ENCODE measurements at places on chromosomes 5 and 9. TPM values are rescaled to one million over a fixed set of nuclear protein-coding genes. Genes with fewer than 3 reads are reported as not detected.

- DNase-seq, result no peak
Observed at GRCh38 chr5:119537704-119538103, 85.4 kb downstream of the HSD17B4 start.

DNA sequence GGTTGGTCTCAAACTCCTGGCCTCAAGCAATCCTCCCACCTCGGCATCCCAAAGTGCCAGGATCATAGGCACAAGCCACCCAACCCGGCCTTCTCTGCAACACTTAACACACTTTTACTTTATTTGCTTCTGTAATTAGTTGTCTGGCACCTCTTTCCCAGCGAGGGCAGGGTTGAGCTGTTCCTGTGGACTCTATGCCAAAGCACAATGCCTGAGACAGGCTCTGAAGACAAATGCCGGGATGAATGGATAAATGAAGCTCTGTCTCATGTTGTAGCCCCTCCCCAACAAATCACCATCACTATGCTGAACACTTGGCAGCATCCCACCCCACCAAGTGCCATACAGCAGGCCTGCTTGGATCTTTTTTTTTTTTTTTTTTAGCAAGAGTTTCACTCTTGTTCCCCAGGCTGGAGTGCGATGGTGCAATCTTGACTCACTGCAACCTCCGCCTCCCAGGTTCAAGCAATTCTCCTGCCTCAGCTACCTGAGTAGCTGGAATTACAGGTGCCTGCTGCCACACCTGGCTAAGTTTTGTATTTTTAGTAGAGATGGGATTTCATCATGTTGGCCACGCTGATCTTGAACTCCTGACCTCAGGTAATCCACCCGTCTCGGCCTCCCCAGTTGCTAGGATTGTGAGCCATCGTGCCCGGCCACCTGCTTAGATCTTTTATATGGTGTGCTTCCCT is 21.3 kb downstream of the GPX3 start:
- DNase-seq, result no peak

ANXA2R gene
- 2.0 TPM for total RNA-seq

GRCh38 chr9:114538241-114538640 is 33.0 kb upstream of the WHRN start:
- no peak for DNase-seq

DNA sequence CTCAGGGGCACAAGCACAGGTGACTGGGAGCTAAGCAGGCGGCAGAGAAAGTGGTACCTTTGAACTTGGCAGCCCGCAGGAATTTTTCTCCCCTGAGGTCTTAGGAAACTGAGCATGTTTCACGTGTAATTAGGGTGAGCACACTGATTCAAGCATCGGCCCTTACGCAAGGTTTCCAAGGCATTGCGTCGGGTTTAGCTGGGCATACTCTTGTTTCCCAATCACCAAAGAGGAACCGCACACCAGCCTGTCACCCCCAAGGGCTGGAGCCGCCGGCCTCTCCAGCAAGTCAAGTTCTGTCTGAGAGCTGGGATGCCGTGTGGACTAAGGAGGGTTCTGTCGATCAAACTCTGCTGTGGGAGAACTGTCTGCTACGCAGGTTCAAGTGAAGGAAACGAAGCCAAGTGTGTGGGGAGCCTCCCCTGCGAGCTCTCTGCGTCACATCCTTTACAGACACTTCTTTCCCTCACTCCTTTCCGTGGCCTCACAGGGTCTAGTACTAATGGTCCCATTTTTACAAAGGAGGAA is 53.0 kb downstream of the ERGIC1 start:
- DNase-seq, result no peak

- no peak for DNase-seq
Observed at GRCh38 chr5:108145351-108145750, 236.5 kb downstream of the FBXL17 start.

GRCh38 chr9:36992501-36993316 is 41.4 kb downstream of the PAX5 start:
- no peak for DNase-seq

DNA sequence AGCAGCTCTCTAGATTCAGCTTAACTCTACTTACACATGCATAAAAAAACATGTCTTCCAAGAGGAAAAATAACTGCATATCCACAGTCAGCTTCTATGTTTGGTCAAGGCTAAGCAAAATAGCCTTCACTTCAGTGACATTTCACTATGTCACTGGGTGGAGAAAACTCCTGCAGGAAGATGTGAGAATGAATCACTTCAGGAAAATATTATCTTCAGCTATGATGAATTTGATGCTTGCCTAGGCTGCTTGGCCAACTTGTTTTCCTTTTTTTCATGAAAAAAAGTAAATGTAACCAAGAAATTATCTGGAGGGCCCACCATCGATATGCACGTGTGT is 143.0 kb upstream of the ZNF608 start:
- DNase-seq, result no peak

GFI1B gene
- not detected for total RNA-seq

PGM5 gene
- 17.6 TPM for total RNA-seq

DNA sequence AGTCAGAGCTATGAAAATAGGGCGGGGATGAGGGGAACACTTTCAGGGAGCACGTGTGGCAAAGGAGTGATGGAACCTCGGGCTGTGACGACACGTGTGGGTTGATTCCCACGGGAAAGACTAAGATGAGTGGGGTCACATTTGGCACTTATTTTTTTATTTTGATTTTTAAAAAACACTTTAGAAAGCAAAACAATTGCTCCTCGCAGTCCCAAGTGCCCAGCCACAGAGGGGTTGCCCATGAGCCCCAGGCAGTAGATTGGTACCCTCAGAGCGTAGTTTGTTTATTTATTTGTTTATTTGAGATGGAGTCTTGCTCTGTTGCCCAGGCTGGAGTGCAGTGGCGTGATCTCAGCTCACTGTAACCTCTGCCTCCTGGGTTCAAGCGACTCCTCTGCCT is 69.7 kb downstream of the WNK2 start:
- DNase-seq, result no peak

GRCh38 chr5:9972059-9972458 is 277.6 kb downstream of the ATPSCKMT start:
- no peak for DNase-seq

ACOT12 gene
- not detected for total RNA-seq

TMEM252 gene
- total RNA-seq, result not detected

GRCh38 chr9:31251386-31251785 is 1133.1 kb upstream of the ACO1 start:
- no peak for DNase-seq

DNA sequence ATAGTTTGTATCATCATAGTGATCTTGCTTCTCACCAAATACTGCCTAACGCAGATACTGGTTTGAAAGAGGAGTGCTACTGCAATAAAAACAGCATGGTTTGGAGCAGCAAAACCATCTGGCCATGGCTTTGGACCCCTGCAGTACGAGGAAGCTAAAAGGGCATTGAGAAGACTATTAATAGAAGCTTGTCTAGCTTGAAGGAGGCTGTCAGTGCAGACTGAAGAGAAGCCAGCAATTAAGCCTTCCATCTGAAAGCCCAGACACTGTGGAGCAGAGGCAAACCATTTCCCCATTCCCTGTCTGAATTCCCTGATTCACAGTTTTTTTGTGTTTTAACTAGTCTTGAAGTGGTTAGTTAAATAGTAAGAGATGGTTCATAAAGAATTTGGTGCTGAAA is 281.6 kb downstream of the PTPRD start:
- no peak for DNase-seq

GRCh38 chr5:145478651-145479050 is 356.5 kb downstream of the PRELID2 start:
- DNase-seq, result no peak

DNA sequence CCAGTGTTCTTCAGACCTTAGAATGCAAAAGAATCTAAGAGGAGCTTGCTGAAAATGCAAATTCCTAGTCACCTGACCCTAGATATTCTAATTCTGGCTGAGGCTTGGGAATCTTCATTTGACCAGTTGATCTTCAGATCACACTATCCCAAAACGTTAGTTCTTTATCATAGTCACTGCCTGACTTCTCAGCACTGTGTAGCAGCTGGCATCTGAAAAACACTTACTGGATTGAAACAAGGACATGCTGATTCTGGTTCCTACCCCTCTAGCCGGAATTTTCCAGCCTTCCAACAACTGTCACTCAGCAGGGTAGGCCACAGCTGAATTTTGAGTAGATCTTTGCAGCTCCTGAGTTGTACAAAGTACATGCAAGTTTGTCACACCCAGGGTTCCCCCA is 72.2 kb downstream of the EBF1 start:
- DNase-seq, result no peak

- no peak for DNase-seq
Observed at GRCh38 chr5:107743373-107744000, 72.8 kb upstream of the EFNA5 start.

- DNase-seq, result no peak
Observed at GRCh38 chr9:104743376-104743985, 4.0 kb upstream of the NIPSNAP3A start.

Data from mesenteric fat pad (tissue), 1 donor.